ENCODE measurements at places on chromosomes 5 and 9. TPM values are rescaled to one million over a fixed set of nuclear protein-coding genes. Genes with fewer than 3 reads are reported as not detected.

GRCh38 chr9:16133556-16134227 is 580.8 kb downstream of the CCDC171 start:
- peak; percentile 14 for DNase-seq

GRCh38 chr5:149135536-149136201 is 5.6 kb upstream of the ABLIM3 start:
- no peak for DNase-seq

DNA sequence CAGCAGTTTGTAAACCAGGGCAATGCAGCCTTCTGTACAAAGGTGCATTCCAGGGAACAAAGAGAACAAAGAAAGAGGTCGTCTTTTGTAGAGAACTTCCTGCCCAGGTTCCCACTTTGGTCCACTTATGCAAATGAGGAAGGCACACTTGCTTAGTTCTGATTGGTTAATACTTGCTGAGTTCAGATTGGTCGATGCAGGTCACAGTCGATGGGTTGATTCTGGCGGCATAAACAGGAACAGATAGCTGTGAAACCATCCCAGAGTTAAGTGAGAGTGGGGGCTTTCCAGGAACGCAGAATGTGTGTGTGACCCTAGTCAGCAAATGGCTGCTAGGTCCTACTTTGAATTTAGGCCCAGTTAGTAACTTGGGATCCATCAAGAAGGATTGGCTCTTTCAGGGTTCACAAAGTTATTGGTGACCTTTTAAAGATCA is 1.8 kb upstream of the ADAMTS13 start:
- DNase-seq: no peak

DNA sequence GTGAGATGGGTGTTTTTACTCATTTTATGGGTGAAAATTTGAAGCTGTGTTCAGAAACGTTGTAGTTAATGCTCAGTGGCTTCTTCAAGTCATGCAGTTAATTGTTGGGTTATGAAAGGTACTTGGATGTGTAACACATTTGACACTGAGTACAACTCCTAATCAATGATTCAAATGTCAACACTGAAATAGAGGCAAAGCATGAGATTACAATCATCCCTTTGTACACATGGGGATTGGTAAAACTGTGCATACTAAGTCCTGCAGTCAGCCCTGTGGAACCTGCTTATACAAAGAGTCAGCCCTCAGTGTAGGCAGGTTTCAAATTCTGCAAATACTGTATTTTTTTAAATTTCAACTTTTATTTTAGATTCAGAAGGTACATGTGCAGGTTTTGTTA is 3.3 kb downstream of the ABLIM3 start:
- DNase-seq: peak; percentile 26

DNA sequence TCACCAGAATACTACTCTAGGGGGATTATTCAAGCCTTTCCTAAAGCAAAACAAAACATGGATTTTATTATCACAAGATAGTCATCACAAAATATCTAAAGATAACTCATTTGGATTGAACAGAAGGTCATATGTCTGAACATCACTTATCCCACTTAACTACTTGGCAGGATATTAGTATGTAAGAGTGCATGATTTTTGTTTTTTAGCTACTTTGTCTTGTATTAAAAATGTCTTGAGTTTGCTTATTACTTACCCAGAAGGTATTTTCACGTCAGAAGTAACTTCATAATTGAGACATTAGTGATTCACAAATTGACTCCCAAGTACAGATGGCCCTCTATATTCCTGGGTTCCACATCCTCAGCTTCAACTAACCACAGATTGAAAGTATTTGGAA is 113.8 kb downstream of the TLE4 start:
- DNase-seq: no peak

DNA sequence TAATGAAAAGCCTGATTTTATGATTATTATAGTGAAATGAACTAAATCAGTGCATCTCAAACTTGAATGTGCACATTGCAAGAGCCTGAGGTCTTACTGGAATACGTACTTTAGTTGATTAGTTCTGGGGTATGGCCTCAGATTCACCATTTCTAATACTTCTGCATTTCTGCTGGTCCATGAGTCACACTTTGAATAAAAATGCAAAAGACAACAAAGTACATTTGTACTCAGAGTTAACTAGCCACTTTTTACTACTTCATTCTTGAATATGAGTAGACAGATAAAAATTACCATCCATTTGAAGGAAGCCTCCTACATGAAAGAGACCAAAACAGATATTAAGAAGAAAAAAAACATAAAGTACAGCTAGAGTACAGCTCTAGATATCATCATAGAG is 27.1 kb upstream of the PRR16 start:
- DNase-seq: no peak

- DNase-seq: no peak
Observed at GRCh38 chr5:58016358-58016757, 443.5 kb downstream of the PLK2 start.

DNA sequence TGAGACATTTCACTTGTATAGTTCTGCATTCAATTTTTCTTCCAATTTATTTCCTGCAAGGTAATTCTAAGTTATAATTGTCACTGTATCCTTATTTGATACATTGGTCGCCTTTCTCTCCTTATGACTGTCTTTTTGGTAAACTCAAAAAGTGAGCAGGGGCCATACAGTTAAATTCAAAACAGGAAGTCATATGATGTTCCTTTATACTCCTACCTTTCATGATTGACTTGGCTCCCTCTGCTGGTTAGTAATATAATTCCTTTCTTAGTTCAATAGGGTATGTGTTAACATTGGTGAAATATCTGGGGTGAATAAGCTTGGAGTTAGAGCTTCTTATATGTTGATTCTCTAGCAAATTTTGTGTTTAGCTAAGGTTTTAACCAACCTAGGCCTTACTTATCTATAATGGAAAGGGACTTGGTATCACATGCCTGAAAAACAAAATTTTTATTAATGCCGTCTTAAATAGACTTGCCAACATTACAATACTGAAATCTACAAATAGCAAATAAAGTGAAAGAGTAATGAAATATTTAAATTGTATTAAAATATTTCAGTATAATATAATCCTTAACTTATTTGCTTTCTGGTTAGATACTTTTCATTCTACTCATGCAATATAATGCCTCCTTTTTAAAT is 6.0 kb upstream of the NIPBL start:
- DNase-seq: peak; percentile 58

DNA sequence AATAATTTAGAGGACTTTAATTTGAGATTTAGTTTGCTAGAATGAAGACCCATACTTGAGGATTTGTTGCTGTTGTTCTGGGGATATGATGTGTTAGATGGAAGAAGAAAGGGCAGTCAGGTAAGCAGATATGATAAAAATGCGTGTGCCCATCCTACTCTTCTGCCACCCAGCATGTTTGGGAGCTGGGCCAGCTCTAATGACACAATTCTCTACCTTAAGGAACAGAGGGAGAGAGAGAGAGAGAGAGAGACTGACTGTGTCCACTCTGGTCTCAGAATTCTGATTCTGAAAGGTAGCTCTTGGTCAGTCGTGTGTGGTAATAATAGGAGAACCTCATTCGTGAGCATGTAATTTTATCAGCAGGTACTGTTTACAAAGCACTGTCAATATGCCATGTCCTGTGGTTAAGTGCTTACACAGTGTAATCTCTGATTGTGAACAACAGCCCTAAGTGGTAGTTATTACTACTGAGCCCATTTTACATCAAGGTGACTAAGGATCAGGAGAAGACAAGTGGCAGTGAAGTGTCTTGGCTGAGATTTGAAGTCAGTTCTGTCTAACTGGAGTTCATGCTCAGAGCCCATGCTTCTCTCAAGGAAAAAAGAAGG is 307.4 kb upstream of the SEMA6A start:
- DNase-seq: no peak

- no peak for DNase-seq
Observed at GRCh38 chr5:2196416-2196815, 313.7 kb upstream of the IRX4 start.

DNA sequence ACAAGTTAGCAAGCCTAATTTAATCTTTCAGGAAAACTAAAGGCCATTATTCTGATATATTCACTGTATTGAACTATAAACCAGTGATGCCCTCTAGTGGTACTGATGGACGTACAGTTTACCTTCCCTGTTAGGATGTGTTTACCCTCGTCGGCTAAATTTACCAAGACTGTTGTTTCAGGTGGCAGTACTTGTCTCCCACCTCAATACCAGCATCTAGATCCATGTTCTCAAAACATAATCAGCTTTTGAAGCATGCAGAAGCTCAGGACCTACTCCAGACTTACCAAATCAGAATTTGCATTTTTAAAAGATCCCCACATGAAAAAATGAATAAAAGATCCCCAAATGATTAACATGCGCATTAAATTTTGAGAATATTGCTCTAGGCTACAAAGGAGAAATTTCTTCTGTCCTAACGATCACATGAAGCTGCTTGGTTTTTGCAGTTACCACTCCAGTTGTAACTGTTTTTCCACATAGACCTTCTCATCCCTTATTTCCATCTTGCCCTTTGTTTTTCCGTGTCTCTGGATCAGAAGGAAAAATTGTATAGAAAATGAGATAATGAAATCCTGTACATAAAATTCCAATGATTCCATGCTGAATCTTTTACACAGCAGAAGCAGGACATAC is 3.2 kb upstream of the BAAT start:
- peak; percentile 66 for DNase-seq

- DNase-seq: no peak
Observed at GRCh38 chr9:136349546-136349945, 14.0 kb downstream of the DNLZ start.

DNA sequence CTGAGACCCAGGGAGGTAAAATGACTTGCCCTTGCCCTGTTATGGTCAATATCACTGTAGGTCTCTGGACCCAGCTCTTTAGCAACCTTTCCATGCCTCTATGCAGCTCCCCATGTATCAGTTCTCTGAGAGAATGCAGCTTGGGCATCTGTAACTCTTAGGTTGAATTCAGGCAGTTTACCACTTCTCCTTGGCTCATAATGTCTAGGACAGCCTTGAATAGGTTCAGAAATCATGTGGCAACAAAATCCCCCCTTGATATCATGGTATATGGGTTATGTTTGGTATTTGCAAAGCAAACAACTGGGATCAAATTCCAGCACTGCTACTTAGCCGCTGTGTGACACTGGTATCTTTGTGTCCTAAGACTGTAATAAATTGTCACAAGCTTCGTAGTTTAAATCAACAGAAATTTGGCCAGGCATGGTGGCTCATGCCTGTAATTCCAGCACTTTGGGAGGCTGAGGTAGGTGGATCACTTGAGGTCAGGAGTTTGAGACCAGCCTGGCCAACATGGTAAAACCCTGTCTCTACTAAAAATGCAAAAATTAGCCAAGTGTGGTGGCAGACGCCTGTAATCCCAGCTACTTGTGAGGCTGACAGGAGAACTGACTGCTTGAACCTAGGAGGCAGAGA is 10.7 kb upstream of the SUB1 start:
- DNase-seq: no peak

GRCh38 chr5:177501874-177502678 is 4.7 kb upstream of the PDLIM7 start:
- no peak for DNase-seq

DNA sequence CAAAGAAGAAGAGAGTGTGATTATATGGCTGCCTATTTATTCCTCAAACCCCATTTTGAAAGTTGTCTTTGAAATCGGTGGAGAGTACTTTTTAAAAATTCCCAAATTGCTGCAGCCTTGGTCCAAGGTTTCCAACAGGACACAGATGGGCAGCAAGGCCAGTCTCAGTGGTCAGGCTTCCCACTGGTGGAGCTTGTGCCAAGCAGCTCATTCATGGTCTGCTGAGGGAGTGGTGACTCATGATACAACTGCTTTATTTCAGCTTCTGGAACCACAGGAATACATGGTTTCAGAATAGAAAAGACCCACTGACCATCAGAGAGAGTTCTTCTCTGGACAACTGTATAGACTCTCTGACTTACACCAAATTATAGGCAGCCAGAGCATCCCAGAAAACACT is 673.1 kb upstream of the KLF4 start:
- DNase-seq: no peak

- DNase-seq: no peak
Observed at GRCh38 chr9:3993773-3994172, 306.1 kb downstream of the GLIS3 start.

DNA sequence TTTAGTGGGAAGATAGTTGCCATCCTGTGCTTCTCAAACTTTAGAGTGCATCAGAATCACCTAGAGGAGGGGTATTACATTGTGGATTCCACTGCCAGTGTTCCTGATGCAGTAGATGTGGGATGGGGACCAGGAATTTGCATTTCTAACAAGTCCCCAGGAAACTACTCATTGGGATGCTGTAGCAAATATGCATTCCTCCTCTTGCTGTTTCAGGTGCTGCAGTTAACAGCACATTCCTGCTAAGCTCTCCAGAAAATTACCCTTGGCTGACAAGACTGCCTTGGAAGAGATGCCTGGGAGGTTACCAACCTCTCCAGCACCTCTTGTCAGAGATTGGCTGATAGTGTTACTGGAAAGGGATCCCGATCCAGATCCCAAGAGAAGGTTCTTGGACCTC is 270.5 kb downstream of the OSTF1 start:
- DNase-seq: no peak

DNA sequence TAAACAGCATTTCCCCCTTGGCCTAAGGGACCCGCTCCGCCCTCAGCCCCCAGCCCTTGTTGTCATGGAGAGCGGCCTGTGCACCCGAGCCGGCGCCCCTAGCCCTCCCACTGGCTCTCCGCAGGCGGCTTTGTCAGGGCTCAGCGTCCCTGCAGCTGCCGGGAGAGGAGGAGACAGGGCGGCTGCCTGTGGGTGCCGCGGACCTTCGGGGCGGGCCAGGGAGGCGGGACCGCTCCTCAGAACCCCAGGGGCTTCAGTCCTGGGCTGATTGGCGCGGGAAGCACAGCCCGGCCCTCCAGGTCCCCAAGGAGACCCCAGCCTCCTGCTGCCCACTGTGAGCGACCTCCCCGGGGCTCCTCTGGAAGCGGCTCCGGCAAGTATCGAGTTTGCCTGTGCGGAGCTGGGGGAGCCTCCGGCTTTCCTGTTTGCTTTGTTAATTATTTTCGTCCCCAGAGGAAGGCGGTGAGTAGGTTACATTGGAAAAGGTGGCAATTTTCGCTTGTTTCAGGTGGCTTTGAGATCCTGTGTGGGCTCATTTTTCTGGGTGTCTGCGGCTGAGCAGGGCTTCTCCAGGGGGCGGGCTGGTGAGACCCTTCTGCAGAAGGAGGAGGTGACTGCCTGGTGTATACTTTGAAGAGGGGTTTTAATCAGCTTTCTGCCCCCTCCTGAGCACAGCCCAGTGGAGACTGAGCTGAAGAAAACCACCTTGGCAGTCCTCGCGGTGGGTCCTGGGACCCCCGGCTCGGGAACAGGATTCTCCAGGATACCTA is at the start of gene FGD3:
Gene FGD3, plus strand, starts transcription at position 256 of the 770 bp plus-strand sequence. CDS start 28,734 bp downstream, outside the sequence.
- no peak for DNase-seq

SPINK6 gene
- total RNA-seq: not detected

FRMD3 gene
- total RNA-seq: not detected

ISOC1 gene
- total RNA-seq: 28.6 TPM

FABP6 gene
- 5.0 TPM for total RNA-seq

SLC45A2 gene
- 0.17 TPM for total RNA-seq

AQP7 gene
- total RNA-seq: 0.17 TPM

TAS2R1 gene
- total RNA-seq: not detected

DBH gene
- not detected for total RNA-seq

ANKDD1B gene
- not detected for total RNA-seq

FOXD4L6 gene
- not detected for total RNA-seq

RNF183 gene
- total RNA-seq: not detected

PCDHGB1 gene
- total RNA-seq: not detected

Measured in G401 (cell line).